NCI-H1417 (cell line): ENCODE measurements at places on chromosomes 3 and 15.

GRCh38 chr15:82698711-82699345 lies 10.8 kb downstream of the AP3B2 start:
- DNase-seq, result no peak

DNA sequence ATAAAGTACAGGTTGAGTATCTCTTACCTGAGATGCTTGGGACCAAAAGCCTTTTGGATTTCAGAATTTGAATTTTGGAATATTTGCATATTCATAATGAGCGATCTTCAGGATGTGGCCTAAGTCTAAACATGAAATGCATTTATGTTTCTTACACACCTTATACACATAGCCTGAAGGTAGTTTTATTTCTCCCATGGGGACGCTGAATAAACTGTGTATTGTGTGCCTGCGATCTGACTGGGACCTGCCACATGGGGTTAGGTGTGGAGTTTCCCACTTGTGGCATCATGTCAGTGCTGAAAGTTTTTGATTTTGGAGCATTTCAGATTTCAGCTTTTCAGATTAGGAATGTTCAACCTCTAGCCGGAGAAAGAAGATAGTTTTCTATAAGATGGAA lies 35.5 kb downstream of the UBE2E2 start:
- no peak for DNase-seq

DNA sequence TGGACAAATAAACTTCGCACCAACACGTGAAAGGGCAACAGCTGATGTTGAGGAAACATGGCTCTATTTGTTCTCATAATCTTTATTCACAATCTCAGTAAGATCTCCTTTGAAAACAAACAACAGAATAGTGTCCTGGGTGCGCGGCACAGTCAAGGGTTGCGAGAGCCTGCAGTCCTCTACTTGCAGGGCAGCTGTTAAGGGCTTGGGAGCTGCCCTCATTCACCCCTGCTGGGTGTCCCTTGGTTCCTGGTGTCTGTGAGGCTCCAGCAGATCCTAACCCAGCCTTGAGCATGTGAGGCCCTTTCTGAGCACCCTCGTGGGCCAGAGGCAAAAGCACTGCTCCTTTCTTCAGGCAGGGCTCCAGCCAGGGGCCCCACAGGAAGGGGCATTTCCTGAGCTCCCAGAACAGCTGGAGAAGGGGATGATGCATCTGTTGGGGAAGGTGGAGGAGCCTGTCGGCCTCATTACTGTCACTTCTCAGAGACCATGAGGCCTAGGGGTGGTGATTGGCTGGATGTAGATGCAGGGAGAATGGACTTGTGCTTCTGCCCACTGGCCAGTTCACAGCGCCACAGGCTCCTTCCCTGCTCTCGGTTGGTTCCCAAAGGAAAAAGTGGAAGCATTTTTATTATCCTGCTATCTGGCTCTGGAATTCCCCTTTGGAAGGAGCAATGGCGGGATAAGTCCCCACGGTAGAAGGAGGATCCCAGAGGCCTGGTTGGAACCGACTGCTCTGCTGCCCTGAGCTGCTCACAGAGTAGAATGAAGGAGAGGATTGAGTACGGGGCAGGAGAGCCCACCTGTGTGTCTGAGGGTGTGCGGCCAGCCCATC lies 51.9 kb upstream of the KLF13 start:
- no peak for DNase-seq

DNA sequence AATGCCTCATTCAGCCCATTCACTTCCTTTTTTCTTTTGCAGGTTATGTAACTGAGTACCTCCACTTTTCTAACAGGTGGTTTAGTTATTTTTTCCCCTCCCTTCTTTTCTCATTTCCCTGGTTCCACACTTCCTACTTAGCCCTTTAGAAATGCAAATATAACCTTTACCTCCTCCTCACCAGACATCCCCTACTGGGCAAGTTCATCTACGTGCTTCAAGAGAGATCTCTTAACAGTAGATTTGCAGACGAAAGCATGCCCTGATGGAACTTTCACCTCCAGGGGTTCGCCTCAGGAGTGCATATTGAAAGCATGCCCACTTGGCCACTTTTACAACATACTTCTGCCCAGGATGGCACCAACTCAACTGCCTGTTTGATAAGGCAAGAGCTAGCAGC lies 314.1 kb upstream of the LRRC3B start:
- no peak for DNase-seq

- DNase-seq, result no peak
These were observed 17.5 kb upstream of the APEH start for GRCh38 chr3:49656541-49657112.

- DNase-seq, result no peak
These were observed 259.4 kb upstream of the LRRFIP2 start for GRCh38 chr3:37433758-37434157.

GRCh38 chr3:147864754-147865354 lies 455.7 kb downstream of the ZIC1 start:
- DNase-seq, result peak; percentile 14

- no peak for DNase-seq
These were observed 6.6 kb downstream of the HERC1 start for GRCh38 chr15:63827113-63827512.

DNA sequence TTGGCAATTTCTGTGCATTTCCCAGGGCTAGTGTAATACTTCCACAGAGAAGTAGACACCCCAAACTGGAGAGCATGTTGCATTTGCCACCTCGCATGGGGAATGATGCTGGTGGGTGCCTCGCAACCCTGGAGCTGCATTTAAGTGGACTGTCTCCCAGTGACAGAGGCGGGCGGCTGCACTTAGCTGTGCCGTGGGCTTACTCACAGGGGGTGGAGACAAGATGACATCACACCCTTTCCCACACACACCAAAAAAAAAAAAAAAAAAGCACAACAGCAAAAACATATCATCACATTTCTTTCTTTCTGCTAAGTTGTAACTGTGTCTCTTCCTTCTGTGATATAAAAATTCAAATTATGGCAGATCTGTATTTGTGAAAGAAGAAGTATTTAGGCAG lies at the start of gene ABI3BP:
TSS of gene ABI3BP (minus strand) at position 113 of the 400 bp plus-strand sequence. CDS start at position 76, 37 bp downstream.
- DNase-seq, result peak; percentile 71

- DNase-seq, result no peak
These were observed 68.3 kb upstream of the CDAN1 start for GRCh38 chr15:42805266-42805665.

DNA sequence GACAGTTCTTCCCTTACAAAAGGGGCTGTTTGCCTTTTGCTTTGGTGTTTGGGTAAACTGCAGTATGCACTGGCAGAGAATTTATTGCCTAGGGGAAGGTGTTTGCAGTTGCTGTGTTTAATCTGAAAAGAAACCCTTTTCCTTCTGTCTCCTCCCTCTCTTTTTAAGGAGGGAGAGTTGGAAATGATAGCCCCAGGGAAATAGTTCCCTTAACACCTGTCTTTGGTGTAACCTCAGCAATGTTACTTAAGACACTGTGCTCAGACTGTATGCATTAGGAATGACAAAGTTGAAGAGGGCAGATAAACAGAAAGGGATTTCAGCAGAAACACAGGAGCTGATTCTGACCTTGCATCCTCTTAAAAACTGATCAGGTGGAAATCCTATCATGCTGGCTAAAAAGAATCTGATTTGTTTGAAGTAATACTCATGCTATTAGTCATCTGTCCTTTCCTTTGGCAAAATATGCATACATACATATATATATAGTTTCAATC lies 125.4 kb downstream of the TP63 start:
- DNase-seq, result peak; percentile 78

DNA sequence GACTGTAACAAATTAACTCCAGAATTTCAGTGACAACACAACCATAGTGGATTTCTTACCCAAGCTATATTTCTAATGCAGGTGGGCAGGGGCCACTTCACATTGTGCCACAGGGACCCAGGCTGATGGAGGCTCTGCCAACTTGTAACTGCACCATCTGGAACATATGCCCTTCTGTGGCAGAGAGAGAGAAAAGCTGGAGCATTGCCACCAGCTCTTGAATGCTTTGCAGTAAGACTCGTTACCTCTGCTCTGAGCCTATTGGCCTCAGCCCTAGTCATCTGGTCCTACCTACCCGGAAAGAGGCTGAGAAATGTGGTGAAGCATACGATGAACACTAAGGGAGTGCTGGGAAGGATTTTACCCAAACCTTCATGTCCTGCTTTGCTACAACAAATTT lies 587.1 kb downstream of the ZNF385D start:
- DNase-seq, result no peak

GRCh38 chr3:156472150-156472549 lies 82.8 kb downstream of the SSR3 start:
- no peak for DNase-seq

GRCh38 chr3:55690177-55690576 lies 203.1 kb upstream of the WNT5A start:
- peak; percentile 37 for DNase-seq

GRCh38 chr3:113495035-113495434 lies 19.9 kb downstream of the SPICE1 start:
- no peak for DNase-seq

DNA sequence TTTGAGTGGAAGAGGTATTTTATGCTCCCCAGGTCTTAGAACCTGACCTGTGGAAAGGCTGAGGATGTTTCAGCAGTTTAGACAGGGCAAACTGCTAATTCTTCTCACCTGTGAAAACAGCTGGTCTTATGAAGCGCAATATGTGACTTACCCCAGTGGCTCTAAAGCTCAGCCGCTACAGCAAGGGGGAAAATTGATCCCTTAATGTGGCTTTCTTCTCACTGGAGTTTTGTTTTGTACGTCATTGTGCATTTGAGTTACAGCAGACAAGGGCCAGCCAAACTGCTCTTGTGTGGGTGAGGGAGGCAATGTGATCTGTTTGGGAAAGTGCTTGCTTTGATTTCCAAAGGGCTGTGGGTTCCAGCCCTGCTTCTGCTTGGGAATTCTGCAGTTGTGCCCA lies 293.4 kb upstream of the LRRFIP2 start:
- peak; percentile 47 for DNase-seq

DNA sequence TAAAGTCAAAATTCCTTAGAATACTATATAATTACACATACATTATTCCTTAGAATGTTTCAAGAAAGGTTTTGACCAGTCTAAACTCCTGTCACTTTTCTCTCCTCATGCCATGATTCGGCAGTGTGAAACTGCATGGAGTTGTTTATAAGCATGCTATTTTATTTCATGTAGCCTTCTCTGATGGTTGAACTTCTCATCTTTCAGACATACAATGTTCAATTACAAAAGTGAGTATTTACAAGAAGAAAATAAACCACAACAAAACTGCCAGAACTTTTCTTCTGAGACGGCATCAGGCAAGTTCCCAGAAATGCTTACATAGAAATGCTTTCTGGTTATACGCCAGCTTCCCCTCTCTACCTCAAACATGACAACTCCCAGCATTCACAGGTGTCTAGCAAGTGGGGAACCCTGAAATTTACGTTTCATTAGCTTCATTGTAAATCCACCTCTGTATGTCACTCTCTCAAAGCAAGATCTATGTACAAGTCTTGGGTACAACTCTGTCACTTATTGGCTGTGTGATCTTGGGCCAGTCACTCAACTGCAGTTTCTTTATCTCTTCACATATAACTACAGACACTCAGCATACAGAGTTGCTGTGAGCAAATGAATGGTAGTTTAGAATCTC lies 42.7 kb downstream of the HDGFL3 start:
- no peak for DNase-seq

GRCh38 chr3:161409069-161409468 lies 37.8 kb upstream of the SPTSSB start:
- peak; percentile 49 for DNase-seq

DNA sequence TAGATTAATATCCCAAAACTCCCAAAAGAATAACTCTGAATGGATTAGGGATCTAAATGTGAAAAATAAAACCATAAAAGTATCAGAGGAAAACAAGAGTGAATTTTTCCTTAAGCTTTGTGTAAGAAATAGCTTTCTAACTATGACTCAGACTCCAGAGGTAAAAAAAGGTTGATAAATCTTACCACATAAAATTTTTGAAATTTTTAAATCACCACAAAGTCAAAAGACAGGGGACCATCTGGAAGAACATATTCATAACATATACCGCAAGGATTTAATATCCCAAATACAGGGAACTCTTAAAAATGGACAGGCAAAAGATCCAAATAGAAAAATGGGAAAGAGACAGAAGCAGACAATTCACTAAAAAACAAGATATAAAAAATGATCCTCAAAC lies 145.0 kb downstream of the ARNT2 start:
- no peak for DNase-seq

GRCh38 chr3:78978037-78978436 lies 789.8 kb downstream of the ROBO1 start:
- no peak for DNase-seq

DNA sequence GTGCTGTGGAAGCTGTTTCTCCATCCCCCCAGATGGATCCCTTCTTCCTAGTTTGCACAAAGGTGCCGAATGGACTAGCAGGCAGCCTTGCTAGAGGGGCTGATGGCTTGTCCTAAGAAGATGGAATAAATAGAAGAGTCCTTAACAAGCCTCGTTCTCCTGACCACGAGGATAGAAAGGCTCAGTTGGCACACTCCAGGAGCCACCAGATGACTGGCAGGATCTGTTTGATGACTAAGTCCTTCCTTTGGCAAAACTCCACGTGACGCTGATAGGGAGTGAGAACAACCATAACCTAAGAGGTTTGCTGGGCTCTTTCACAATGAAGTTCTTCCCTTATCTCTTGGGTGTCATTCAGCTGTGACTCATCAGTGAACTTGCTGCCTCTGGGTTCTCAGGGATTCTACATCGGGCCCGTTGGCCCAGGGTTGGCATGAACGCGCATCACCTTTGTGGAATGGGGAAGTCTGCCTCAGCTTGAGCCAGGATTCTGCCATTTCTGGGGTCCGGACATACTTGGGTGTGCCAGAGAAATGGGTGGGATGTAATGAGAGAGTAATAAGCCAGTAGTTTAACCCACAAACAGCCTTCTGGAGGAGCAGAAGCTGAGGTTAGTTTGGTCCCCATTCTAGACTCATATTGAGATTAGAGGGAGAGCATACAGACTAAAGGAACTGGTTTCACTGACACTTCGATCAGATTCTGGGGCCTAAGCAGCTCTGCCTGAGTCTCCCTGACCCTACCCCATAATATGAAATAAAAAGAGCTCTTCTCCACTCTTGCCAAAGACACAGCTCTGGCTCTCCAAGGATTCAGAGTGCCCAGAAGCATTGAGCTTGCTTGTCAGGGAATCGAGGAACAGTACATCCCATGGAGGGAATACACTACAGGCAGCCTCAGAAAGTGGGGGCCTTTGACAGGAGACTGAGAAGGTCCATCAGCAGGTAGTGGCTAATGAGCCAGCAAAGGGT lies 2.0 kb upstream of the MELTF start:
- no peak for DNase-seq

GRCh38 chr15:58489289-58490085 lies 57.7 kb downstream of the LIPC start:
- DNase-seq, result no peak

- DNase-seq, result no peak
These were observed 3.4 kb downstream of the HYAL3 start for GRCh38 chr3:50295553-50296431.
